Dermis blood vessel endothelial cell (primary cell): ENCODE measurements at places on chromosomes 5 and 9. TPM values are rescaled to one million over a fixed set of nuclear protein-coding genes. Genes with fewer than 3 reads are reported as not detected.

GRCh38 chr5:127007522-127007921 is 22.8 kb downstream of the MARCHF3 start:
- no peak for DNase-seq

Gene EMB
- total RNA-seq = under 0.01 and 0.05 TPM in 2 replicates

- no peak for DNase-seq
Measured at GRCh38 chr5:19767987-19768386, 220.0 kb downstream of the CDH18 start.

Gene AQP3
- total RNA-seq = under 0.01 and 0.51 TPM in 2 replicates

GRCh38 chr5:173602423-173602822 is 14.0 kb downstream of the BOD1 start:
- DNase-seq = no peak

Gene SLC36A1
- 2.7 and 3.6 TPM in 2 replicates for total RNA-seq

DNA sequence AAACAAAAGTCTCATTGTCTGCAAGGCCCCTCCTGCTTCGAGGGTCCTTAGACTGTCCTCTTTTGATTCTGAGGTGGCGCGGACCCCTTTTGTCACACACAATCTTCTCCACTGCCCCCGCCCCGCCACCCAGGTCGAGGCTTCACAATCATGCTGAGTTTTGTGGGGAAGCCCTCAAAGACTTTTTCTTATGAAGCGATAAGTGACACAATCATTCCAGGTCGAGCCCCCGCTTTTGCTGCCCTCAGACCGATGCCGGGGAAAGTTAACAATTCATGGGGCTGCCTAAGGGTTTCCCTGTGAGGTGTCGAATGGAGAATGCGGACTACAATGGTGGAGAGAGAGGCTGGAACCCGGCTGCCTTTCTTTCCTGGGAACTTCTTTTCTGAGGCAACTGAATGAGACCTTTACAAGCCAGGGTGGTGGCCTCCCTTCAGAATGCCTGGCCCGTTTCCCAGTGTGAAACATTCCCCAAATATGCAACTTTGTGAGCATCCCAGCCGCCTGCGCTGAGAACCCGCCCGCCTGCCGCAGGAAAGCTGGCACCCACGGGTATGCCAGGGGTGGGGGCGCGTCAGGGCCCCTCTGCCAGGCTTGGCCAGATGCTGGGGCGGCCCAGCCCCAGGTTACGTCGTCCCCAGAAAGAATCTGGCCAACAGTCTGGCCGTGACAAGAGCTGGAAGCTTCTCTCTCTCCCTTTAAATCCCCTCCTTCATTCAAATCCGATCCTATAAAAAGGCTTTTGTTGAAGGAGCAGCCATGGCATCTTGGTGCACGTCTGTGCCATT is 71.9 kb downstream of the MAP1B start:
- peak; percentile 56 for DNase-seq

GRCh38 chr5:168765086-168765550 is 185.9 kb upstream of the PANK3 start:
- no peak for DNase-seq

- peak; percentile 94 for DNase-seq
Measured at GRCh38 chr5:56200971-56201666, 32.0 kb downstream of the ANKRD55 start.

GRCh38 chr5:11383506-11384095 is 520.6 kb downstream of the CTNND2 start:
- no peak for DNase-seq

Gene RALGDS
- total RNA-seq = 68.7 and 68.9 TPM in 2 replicates

Gene RAB24
- total RNA-seq = 12.8 and 20.8 TPM in 2 replicates

DNA sequence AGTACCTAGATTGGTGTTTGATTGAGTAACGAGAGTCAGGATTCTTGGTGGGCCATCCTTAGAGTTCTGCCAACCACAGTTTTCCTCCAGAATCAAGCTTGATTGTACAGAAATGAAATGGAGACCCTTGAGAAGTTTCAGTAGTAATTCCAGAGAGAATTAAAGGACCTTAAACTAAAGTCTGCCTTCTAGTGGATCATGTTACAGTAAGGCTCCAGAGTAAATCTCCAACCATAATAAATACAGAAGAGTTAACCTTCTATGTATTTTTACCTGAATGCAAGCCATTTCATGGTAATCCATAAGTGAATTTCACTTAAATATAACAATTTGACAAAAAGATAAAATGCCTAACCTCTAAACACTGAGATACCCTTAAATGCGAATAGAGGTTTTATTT is 53.0 kb upstream of the CNTLN start:
- DNase-seq = no peak

GRCh38 chr9:36923025-36923625 is 110.9 kb downstream of the PAX5 start:
- no peak for DNase-seq

Gene NR2F1-AS1
- total RNA-seq = 11.2 and 18.4 TPM in 2 replicates

DNA sequence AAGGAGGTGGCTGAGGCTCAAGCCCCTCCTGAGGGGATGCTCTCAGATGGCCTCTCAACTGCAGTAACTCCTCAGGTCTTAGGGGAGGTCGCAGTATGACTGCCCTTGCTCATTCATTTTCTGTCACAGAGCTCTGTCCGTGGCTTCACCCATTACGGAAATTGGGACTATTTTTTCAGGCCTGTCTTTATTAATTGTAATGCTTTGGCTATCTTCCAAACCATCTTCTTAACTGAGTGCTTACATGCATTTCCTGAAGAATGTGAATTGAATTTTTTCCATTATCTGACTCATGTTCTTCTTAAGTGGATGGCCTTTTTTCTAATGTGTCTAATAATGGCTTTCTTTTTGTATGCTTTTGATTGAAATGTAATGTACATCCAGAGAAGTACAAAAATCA is 36.4 kb upstream of the SV2C start:
- DNase-seq = peak; percentile 37

Gene CTNND2
- total RNA-seq = not detected in 2 replicates

DNA sequence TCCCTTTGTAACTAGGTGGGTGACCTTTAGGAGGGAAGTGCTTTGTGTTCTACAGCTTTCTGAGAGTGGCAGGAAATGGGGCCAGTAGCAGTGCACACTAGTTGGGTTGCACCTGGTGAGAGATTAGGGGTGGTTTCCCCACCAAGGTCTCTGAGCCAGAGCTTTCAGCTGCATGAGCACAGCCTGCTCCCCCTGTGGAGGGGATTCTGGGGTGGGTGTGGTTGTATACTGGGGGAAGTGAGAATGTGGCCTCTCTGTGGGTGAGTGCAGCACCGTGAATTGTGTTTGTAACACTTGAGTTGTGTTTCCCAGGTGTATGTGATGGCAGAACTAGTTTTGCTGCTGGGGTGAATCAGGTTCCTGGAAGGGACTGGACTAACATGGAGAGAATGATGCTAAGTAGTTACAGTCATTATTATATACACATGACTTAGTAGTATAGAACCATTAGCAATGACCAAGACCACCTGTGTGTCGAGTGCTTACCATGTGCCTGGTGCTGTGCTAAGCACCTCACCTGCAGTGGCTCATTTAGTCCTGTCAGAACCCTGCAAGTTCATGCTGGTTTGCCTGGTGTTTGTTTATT is 11.8 kb upstream of the CXXC5 start:
- no peak for DNase-seq

DNA sequence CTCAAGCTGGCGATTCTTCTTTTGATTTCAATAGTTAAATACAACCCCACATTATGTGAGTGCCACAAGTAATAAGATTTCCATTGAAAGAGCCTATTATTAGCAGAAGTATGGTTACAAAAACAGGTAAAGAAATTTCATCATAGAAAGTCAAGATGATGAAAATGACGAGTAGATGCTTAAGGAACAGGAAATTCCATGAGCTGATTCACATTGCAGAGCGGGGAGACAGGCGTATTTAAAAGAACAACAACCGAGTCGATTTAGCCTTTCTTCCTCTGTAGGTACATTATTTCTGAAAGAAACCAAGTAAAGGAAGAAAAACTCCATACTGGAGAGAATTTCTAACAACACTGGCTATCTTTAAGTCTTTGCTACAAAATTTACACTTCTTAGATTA is 310.4 kb downstream of the SLF1 start:
- DNase-seq = peak; percentile 73

DNA sequence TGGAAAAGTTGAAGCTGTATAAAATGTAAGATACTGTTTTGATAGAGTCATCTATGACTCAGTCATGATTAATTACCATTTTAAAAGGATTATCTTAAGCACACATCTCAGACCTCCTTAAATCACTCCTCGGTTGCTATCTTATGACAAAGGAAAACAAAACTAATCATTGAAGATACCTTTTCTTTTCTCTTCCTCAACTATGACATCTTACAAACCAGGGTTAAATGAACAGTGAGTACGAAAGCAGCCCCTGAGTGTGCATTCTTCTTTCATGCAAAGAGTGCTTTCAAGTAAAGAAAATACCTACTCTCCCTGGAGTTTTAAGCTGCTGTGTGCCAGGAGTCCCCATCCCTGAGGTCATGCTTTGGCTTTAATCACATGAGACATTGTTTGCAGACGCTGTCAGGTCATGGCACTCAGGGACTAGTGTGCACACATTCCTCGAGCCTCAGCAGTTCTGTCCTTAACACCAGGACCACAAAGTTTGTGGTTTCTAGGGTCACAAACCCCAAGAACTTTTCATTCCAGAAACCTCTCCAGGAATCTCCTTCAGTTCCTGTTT is 86.7 kb upstream of the ICE1 start:
- DNase-seq = no peak

DNA sequence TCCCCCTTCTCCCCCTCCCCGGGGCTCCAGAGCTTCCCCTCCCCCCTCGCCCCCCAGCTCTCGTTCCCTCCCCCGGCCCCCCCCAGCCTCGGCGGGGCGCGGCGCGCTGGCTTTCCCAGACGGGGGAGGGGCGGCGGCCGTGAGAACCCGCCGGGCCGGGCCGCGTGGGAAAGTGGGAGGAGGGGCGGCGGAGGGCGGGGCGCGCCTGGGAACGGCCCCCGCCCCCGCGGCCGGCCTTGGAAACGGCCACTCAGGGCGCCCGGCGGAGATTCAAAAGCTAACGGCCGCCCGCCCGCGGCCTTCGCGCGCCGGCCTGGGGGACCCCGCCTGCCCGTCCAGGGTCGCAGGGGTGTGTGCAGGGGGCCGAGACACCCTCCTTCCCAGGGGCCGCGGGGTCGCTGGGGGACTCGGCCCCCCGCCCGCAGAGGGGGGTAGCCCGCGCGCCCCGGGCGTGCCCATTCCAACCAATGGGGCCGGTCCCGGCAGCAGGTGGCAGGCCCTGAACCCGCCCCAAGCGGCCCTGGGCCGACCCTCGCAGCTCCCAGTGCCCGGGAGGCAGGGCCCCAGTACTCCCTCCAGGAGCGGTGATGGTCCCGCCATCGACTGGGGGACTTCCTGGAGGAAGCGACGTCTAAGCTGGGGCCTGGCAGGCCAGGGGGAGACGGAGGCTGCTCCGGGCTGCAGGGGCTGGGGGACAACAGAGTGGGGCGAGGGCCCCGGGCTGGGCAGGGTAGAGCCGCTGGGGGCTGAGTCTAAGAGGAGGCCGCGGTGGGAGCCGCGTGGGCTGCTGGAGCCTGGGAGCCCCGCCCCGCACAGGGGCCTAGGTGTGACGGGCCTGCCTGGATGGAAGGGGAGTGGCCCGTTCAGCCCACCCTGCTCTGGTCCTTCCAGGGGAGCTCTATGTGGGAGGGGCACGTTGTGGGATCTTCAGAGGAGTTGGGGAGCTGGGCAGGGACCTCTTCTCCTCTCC is 14.2 kb upstream of the NRARP start:
- peak; percentile 81 for DNase-seq

Gene ARL14EPL
- under 0.01 TPM in 1 of 2 replicates, not detected in the other for total RNA-seq

- no peak for DNase-seq
Measured at GRCh38 chr9:113582698-113583200, 119.2 kb downstream of the RGS3 start.

Gene GNA14
- total RNA-seq = 16.8 and 34.9 TPM in 2 replicates

DNA sequence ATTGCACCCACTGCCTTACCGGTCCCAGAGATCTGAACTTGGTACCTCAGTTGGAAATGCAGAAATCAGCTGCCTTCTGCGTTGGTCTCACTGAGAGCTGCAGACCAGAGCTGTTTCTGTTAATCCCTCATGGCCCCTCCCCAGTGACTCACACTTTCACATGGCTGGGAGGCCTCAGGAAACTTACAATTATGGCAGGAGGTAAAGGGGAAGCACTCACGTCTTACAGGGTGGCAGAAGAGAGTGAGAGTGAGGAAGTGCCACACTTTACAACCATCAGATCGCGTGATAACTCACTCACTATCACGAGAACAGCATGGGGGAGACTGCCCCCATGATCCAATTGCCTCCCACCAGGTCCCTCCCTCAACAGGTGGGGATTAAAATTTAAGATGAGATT is 648.5 kb downstream of the MTRR start:
- DNase-seq = no peak

Gene NUTM2F
- total RNA-seq = not detected in 2 replicates

DNA sequence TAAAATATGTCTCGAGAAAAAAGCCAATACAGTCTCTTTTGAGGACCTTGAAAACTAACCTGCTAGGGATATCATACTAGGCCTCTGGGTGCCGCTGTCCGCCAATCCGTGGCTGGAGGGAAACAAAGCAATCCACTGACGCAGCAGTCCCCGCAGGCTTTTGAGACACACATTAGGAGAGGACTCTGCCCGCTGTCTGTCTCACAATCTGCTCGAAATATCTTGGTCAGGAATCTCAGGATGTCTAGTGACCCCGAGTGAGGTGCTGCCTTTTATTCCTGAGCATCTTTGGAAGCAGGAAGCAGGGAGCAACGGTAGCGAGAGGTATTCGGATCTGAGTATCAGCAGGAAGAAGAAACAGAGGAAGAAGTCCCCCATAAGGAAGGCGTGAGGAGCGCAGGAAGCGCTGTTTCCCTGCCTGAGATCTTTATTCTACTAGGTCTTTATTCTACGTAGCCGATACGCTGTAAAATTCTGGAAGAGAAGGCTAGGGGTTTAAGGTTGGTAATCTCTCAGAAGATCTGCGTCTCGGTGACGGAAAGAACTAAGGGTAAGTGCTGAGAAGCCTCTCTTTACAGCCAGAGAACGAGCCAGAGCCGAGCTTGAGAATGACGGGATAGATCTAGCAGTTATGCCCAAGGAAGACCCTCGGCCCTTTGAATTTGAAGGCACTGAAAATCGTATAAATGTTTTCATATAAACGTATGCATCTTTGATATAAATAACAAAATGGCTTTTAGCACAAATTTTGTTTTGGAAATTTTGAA is 4.0 kb upstream of the PCDHGA1 start:
- DNase-seq = peak; percentile 86

DNA sequence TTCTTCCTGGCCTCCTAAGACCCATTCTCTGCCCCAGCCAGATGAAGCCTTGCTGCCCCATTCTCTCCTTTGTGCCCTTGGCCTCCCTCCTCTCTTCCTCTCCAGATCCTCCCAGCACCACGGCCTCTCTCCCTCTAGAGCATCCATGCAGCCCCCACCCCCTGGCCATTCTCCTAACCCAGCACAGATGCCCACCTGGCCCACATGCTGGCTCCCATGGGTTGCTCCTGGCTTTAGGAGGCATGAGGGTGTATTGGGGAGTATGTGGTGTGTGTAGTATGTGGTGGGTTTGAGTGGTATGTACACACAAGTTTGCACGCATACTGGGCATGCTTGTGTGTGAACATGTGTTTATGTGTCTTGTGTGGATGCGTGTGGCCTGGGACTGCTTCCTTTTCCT is 47.1 kb downstream of the FOXI1 start:
- no peak for DNase-seq

Gene CRB2
- total RNA-seq = not detected in 2 replicates

DNA sequence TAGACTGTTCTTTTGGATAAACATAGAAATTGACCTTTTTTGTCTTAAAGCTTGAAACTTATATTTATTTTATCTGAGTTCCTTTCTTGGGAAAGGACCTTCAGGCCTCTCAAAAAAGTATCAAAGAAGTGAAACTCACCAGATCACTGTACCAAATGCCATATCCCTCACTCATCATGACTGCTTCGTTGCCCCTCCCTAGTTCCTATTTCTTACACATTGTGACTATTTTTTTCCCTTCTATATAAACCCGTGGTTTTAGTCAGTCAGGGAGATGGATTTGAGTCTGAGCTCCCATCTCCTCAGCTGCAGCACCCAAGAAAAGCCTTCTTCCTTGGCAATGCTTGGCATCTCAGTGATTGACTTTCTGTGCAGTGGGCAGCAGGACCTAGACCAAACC is 129.4 kb downstream of the LPAR1 start:
- DNase-seq = no peak
